ENCODE measurements at places on chromosomes 16 and 17. TPM values are rescaled to one million over a fixed set of nuclear protein-coding genes. Genes with fewer than 3 reads are reported as not detected.

DNA sequence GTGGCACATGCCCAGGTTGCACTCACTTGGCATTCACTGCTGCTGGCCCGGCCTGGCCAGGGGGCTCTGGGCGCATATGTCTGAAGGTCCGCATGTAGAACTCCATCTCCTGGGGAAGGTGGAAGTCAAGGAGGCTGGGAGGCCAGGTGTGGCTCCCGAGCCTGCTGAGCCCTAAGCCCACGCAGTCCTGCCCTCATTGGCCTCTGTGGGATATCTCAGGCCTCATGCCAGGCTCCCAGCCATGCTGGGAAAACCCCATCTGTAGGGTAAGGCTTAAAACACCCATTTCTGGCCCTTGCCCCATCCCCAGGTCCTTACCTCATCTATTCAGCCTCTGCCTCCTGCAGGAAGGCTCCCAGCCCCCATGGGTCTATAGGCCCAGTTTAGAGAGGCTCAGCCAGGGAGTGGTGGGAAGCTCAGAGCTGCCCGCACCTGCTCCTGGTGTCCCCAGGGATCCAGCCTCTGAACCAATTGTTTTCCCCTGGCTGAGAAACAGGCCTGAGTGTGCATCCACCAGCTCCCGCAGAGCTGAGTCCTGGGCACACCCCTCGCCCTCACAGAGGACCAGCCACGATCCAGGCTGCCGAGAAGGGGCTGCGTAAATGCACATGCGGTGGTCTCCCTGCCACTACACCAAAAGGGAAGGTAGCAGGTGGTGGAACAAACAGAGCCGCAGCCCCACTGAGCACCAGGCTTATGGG lies 2.3 kb upstream of the TPPP3 start:
- no peak for DNase-seq

GRCh38 chr17:64254755-64255154 lies 8.3 kb downstream of the TEX2 start:
- no peak for DNase-seq

DNA sequence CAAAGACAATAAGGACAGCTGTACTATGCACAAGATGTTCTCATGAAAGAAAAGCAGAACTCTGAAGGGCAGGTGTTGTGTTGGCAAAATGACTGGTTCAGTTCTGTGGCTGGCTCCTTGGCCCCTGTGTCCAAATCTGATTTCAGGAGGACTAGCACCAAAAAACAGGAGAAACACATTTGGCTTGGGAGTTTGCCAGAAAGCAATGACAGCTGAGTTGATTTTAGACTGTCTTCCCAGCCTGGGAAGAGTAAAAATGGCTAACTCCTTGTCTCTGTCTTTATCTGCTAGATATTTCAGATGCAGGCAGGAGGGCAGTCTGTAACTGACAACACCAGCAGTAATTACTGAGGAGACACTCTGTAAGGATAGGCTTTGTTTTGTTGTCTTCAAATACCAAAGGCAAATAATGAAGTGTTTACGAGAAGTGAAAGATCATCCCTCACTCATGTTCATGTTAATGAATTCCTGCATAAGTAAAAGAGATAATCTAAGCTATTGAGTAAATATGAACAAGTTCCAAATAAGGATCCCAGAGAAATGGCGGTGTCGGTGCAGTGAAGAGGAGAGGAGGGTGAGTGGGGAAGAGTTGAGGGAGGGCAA lies 989.0 kb downstream of the CDH11 start:
- DNase-seq: no peak

- DNase-seq: no peak
Observed at GRCh38 chr16:60755907-60756306, 1280.3 kb downstream of the CDH8 start.

DNA sequence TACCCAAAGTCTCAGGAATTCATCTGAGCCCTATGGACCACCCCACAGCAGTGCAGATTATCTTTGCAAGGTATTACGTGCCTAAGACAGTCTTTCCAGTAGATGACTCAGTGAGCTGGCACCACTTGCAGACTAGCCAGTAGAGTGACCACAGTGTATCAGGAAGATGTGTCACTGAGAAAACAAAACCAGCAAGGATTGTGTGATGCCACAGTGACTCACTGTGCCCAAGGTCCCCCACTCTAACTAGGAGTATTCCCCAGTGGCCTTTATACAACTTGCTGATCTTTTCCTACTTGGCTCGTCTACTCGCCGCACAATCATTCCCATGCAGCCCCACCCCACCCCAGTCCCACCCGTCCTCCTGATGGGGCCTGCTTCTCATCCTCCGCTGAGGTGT lies 26.8 kb upstream of the PRKCA start:
- DNase-seq: no peak

- no peak for DNase-seq
Observed at GRCh38 chr17:1362964-1363363, 37.1 kb downstream of the YWHAE start.

DNA sequence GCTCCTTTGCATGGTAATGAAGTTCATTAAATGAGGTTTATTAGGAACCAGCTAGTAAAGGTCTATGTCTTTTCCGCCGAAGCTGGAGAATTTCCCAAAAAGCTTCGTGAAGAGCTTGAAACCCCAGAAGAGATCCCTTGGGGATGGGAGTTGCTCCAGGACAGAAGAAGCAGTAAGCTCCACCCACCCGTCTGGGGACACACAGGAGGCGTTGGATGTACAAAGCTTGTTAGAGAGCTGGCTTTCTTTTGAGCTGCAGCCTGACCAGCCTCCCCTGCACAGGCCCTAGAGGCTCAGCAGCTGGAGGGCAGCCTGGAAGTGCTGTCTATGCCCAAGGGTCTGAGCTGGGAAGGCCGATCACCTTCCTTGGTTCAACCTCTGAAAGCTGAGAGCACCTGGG lies 147.4 kb upstream of the SDK2 start:
- DNase-seq: no peak

DNA sequence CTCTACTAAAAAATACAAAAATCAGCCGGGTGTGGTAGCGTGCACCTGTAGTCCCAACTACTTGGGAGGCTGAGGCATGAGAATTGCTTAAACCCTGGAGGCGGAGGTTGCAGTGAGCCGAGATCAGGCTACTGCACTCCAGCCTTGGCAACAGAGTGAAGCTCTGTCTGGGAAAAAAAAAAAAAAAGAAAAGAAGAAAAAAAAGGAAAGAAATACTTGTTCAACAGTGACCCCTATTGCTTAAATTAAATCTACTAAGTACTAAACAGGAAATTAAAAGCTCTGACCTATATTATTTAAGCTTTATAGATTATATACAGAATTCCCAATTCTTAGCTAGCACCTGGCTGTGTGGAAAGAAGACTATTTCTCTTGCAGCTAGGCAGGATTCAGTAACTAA lies 48.9 kb downstream of the FBXL20 start:
- DNase-seq: no peak

POLR2C gene
- 102 TPM for total RNA-seq

CDH8 gene
- 1.7 TPM for total RNA-seq

HBA1 gene
- total RNA-seq: 8.6 TPM

ZNF768 gene
- 30.6 TPM for total RNA-seq

REXO5 gene
- 6.9 TPM for total RNA-seq

KCNJ2 gene
- 0.70 TPM for total RNA-seq

All from Caco-2 (cell line).